Natural killer cell treated with Interleukin-12 subunit alpha and Interleukin-12 subunit beta and Interleukin-15 and Interleukin-18, amount 100 ng/mL, for 72 hours (primary cell): ENCODE measurements at places on chromosomes 4 and X. TPM values are rescaled to one million over a fixed set of nuclear protein-coding genes. Genes with fewer than 3 reads are reported as not detected.
A peak's percentile ranks its signal among the peaks of the same experiment; 100 is the strongest.

The UGT2A1 gene
- total RNA-seq = not detected

The PAGE2B gene
- total RNA-seq = not detected

The EDA gene
- 0.14 TPM for total RNA-seq

The CENPVL3 gene
- total RNA-seq = not detected

The IL1RAPL2 gene
- total RNA-seq = not detected

The L1CAM gene
- total RNA-seq = 0.74 TPM

The C4orf51 gene
- not detected for total RNA-seq

The ASB12 gene
- not detected for total RNA-seq

The VEGFC gene
- total RNA-seq = not detected

The SYNPO2 gene
- 0.36 TPM for total RNA-seq

The ADGRG2 gene
- 0.11 TPM for total RNA-seq

GRCh38 chr4:93183576-93183975, 645.0 kb upstream of the ATOH1 start:
- no peaks in the 10 kb centered on the region for H3K27me3 ChIP-seq
- no peak overlapping the region for H3K27ac ChIP-seq
- H3K36me3 ChIP-seq = peaks cover under 1% of the 10 kb centered on the region
- H3K4me1 ChIP-seq = no peaks in the 10 kb centered on the region
- no peak overlapping the region for H3K4me3 ChIP-seq

DNA sequence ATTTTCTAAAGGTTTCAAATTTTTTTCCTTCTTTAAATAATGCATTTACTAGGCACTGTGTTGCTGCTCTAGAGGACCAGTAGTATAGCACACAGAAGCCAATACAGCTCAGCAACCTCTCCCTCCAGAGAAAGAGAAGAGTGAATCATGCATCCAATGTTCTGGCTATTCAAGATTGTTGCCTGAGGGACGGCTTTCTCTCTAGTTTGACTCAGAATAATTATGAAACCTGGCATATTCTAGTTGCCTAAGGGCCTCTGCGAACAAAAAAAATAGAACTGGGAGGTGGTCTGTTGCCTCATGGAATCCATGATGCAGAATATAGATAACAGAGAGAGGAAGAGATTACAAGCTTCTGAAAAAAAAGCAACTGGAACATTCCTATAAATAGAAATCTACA, 1233.3 kb upstream of the PABPC4L start:
- no peak overlapping the region for H3K4me3 ChIP-seq
- no peak for DNase-seq
- no peaks in the 10 kb centered on the region for H3K4me1 ChIP-seq
- no peaks in the 10 kb centered on the region for H3K36me3 ChIP-seq
- no peak overlapping the region for H3K27ac ChIP-seq

- no peak for DNase-seq
- H3K36me3 ChIP-seq = no peaks in the 10 kb centered on the region
- peaks cover 7% of the 10 kb centered on the region for H3K4me1 ChIP-seq
- H3K4me3 ChIP-seq = no peak overlapping the region
Observed at GRCh38 chrX:70478526-70479245, 34.1 kb downstream of the DLG3 start.

GRCh38 chr4:156638925-156639605, 332.5 kb downstream of the PDGFC start:
- no peaks in the 10 kb centered on the region for H3K27me3 ChIP-seq
- H3K27ac ChIP-seq = no peak overlapping the region
- no peak for DNase-seq
- H3K4me3 ChIP-seq = no peak overlapping the region

- H3K4me1 ChIP-seq = no peaks in the 10 kb centered on the region
- H3K27me3 ChIP-seq = no peaks in the 10 kb centered on the region
- no peak for DNase-seq
- no peak overlapping the region for H3K4me3 ChIP-seq
Observed at GRCh38 chr4:163726641-163727040, 232.2 kb downstream of the TMA16 start.

GRCh38 chrX:151174581-151175282, 1.7 kb upstream of the GPR50 start:
- H3K27ac ChIP-seq = no peak overlapping the region
- DNase-seq = no peak
- no peaks in the 10 kb centered on the region for H3K4me1 ChIP-seq

DNA sequence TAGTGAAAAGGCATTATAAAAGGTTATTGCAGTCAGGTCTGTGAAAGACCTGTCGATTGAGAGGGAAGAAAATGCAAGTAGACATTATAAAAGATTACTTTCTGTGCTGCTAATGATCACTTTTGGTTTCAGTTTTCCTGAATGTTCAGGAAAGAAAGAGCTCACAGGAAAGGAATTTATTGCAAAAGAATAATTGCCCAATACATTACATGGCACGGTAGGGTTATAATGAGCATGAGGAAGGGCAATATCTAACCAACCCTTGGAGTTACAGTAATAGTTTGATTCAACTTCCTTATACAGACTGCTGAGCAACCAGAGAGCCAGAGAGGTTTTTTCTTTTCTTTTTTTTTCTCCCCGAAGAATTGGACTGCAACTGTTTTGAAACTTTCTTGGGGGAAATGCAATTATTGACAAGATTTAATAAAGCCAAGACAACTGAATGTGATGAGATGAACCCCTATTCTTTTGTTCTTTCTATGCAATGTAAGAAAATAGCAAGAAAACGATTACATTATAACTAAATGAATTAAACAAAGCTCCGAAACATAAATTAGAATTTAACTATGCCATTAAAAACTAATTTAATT, 247.0 kb downstream of the C4orf33 start:
- H3K4me3 ChIP-seq = no peak overlapping the region
- H3K4me1 ChIP-seq = peaks cover 3% of the 10 kb centered on the region
- H3K36me3 ChIP-seq = no peaks in the 10 kb centered on the region

DNA sequence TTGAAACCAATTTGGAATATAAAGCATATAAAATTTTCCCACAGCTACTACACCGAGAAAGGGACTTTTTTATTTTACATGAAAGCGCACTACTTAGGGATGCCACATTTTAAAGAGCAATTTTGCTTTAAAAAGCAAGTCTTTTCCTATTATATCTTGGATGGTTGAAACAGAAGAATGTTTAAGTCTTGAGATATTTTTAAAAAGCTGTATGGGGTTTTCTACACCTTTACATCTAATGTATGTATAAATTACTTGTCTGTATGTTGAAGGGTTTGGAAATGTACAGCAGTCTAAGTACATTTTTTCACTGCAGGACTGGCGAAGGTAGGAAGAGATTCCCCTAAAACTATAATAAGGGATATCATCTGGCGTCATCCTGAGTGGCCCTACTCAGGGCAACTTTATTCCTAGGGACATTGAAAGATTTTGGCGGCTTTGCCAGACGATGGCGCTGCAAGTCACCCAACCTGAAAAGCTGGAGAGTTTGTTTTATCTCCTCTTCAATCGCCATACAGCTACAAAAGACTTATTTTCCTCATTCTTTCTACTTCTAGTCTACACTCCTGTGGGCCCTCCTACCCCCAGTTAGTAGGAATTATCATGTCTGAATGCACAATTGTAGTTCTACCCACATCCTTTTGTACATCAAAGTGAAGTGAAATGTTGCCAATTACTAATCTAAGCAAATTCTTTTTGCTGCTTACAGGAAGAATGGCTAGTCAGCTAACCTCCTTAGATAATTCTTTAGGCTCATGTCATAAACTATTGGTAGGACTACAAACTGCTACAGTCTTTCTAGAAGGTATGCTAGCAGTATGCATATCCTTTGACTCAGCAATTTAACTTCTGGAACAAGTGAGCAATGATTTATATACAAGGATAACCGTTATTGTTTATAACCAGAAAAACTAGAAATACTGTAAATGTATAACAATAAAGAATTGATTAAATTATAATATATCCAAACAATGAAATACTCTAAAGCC, 782 bp upstream of the NEK1 start:
- no peaks in the 10 kb centered on the region for H3K36me3 ChIP-seq
- H3K4me3 ChIP-seq = peak overlapping the region; percentile 98
- no peak for DNase-seq

GRCh38 chr4:8437281-8437680, 3.2 kb downstream of the ACOX3 start:
- DNase-seq = peak; percentile 42
- H3K27me3 ChIP-seq = no peaks in the 10 kb centered on the region
- H3K36me3 ChIP-seq = peaks cover 6% of the 10 kb centered on the region
- peaks cover 58% of the 10 kb centered on the region for H3K4me1 ChIP-seq
- no peak overlapping the region for H3K4me3 ChIP-seq

DNA sequence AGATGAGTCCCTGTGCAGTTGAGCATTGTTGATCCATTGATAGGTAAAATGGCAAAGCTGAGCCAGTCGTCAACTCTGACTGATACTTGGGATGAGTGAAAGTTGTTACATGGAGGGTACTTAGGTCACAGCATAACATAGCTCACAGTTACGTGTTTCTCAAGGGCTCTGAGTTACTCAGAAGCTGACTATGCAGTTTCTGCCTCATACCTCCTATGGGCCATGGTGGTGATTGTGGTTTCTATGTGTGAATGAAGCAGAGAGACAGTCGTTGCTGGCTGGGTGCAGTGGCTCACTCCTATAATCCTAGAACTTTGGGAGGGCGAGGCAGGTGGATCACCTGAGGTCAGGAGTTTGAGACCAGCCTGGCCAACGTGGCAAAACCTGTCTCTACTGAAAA, 30.8 kb downstream of the FRMPD3 start:
- H3K4me3 ChIP-seq = peak overlapping the region; percentile 83
- peaks cover 30% of the 10 kb centered on the region for H3K27me3 ChIP-seq
- peak; percentile 63 for DNase-seq
- H3K4me1 ChIP-seq = peaks cover 20% of the 10 kb centered on the region
- H3K27ac ChIP-seq = no peak overlapping the region

DNA sequence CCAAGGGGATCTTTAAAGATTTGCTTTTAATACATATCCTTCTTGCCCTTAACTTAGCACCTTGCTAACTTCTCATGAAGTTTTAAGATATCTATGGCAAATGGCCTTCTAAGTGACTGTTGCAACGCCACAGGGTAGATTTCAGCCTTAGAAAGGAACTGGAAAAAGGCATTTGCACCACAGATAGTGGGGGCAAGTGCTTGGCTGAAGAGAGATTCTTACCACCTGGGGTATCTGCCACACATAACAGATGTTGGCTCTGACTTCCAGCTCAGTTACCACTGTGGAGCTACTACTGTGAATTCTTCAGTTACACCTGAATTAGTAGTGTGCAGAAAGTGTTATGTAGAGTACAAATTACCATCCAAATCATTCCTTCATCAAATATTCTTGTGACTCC, 302.6 kb downstream of the PPP3CA start:
- no peak overlapping the region for H3K27ac ChIP-seq
- H3K36me3 ChIP-seq = peaks cover 6% of the 10 kb centered on the region
- no peak for DNase-seq
- no peak overlapping the region for H3K4me3 ChIP-seq

DNA sequence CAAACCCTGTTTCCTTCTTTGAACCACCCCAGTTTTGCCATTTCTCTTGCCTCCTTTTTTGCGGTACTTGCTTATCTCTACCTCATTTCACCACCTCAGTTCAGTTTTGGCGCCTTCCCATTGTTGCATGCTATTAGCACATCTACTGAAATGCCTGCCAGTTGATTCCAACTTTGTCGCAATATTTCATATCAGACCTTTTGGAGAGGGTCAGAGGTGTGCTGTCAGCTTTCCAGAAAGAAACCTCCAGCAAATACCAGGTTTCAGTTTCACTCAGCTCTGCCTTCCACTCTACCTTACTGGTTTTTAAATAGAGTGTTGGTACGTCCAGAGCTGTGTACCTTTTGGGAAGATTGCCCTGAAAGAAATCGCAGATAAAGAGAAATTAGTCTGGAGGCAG, 91.9 kb upstream of the CPEB2 start:
- DNase-seq = no peak
- no peaks in the 10 kb centered on the region for H3K36me3 ChIP-seq
- H3K27me3 ChIP-seq = peaks cover 18% of the 10 kb centered on the region
- no peak overlapping the region for H3K27ac ChIP-seq
- no peak overlapping the region for H3K4me3 ChIP-seq
- peaks cover 6% of the 10 kb centered on the region for H3K4me1 ChIP-seq

DNA sequence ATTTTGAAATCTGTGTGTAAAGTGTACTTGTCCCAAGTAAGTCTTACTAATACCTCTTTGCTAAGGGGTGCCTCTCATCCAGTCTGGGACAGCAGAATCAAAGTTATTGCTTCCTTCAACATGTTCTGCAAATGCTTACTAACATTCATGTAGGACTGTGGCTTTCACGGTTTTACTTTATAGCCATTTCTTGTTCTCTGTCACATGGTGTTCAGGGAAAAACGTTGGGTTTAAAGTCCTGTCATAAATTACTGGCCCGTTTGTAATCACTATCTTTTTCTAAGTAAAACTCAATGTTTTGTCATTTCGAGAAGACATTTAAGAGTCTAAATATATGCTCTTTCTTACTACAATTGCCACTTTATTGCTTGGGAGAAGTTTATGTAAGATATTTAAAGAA, 321.1 kb downstream of the STIM2 start:
- no peaks in the 10 kb centered on the region for H3K27me3 ChIP-seq
- H3K4me3 ChIP-seq = no peak overlapping the region
- H3K36me3 ChIP-seq = no peaks in the 10 kb centered on the region

GRCh38 chr4:38582889-38583470, 81.0 kb upstream of the KLF3 start:
- H3K4me1 ChIP-seq = peaks cover 28% of the 10 kb centered on the region
- no peak overlapping the region for H3K27ac ChIP-seq
- no peaks in the 10 kb centered on the region for H3K27me3 ChIP-seq
- peak overlapping the region; percentile 40 for H3K4me3 ChIP-seq
- peaks cover 2% of the 10 kb centered on the region for H3K36me3 ChIP-seq

DNA sequence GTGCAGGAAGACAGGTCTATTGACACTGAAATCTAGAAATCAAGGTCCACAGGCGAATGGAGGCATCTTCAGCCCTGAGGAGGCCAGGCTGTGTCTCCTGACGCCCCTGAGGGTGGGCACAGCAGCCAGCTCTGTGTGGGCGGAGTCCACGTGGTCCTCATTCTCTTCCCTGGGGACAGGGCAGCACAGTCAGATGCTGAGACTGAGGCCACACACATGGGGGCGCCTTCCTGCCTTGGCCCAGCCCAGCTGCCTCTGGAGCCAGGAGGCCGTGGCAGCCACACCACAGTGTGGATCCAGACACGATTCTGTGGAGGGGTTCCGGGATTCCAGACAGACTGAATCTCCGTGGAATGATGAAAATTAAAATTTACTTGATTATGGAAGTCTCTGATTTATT, 20.8 kb downstream of the FGFR3 start:
- no peak for DNase-seq
- H3K27ac ChIP-seq = no peak overlapping the region
- H3K4me3 ChIP-seq = no peak overlapping the region

GRCh38 chrX:110450050-110450449, 91.4 kb downstream of the RTL9 start:
- no peak overlapping the region for H3K27ac ChIP-seq
- peaks cover 15% of the 10 kb centered on the region for H3K27me3 ChIP-seq
- H3K4me1 ChIP-seq = no peaks in the 10 kb centered on the region
